WTC11 (cell line): ENCODE measurements at places on chromosomes 11 and 22. TPM values are rescaled to one million over a fixed set of nuclear protein-coding genes. Genes with fewer than 3 reads are reported as not detected.

Gene HORMAD2
- not detected in 3 replicates for total RNA-seq

DNA sequence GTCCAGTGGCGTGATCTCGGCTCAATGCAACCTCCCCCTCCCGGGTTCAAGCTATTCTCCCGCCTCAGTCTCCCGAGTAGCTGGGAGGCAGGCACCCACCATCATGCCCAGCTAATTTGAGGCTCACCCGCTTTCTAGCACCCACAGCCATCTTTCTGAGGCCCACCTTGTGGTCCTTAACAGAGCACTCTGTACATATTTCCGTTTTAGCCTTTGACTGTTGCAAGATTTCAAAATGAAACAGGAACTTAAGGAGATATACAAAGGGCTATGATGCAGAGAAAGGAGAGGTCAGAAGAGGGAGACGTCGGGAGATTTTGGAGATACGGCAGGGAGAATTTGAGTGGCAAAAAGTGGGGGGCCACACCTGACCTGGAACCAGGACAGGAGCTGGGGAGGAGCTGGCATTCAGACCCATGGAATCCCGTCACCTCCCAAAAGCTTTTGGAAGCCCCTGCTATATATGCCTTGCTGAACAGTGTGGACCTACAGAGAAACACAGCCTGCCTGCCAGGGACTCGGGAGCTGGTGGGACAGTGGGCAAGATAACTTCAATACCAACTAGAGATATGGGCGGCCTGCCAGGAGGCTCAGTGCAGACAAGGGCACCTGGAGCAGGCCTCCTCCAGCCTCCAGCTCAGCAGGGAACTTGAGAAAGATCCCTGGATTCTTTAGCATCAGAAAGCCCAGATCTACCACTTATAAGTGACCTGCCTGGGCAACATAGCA is 8.0 kb upstream of the CLCF1 start:
- DNase-seq = no peak
- peaks cover 63% of the 10 kb centered on the region for H3K27me3 ChIP-seq
- no peak overlapping the region for H3K27ac ChIP-seq
- no peak overlapping the region for H3K4me3 ChIP-seq
- no peaks in the 10 kb centered on the region for H3K36me3 ChIP-seq

Gene MRGPRX4
- total RNA-seq = not detected in 3 replicates

GRCh38 chr11:58507355-58507754 is 550 bp downstream of the OR5B21 start:
- no peak for DNase-seq
- H3K36me3 ChIP-seq = no peaks in the 10 kb centered on the region
- no peak overlapping the region for H3K4me3 ChIP-seq
- H3K4me1 ChIP-seq = peaks cover 10% of the 10 kb centered on the region
- H3K27me3 ChIP-seq = no peaks in the 10 kb centered on the region; the same call in 1 of the 2 replicates
- no peak overlapping the region for H3K27ac ChIP-seq

- H3K4me3 ChIP-seq = no peak overlapping the region
- H3K27ac ChIP-seq = no peak overlapping the region
- peaks cover 55% of the 10 kb centered on the region for H3K27me3 ChIP-seq
- no peaks in the 10 kb centered on the region for H3K36me3 ChIP-seq
- DNase-seq = peak; percentile 3
Observed at GRCh38 chr22:45881524-45881875, 95.5 kb downstream of the WNT7B start.

DNA sequence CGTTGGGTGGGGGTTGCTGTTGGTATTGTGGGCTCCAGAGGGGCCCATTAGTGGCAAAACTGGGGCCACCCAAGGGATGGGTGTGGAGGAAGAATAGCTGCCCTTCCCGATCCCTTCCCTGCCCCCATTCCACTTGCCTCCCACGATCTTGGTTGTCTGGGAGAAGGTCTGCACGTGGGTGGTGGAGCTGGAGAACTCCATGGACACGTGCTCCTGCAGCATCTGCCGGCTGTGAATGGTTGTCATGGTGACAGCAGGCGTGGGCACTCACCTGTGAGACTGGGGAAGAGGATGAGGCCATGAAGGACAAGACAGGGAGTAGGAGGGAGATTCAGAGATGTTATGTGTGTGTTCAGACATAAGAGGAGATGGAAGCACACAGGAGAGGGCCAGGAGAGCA is 2.0 kb downstream of the IGSF22 start:
- DNase-seq = no peak
- no peak overlapping the region for H3K27ac ChIP-seq
- no peaks in the 10 kb centered on the region for H3K36me3 ChIP-seq
- H3K27me3 ChIP-seq = peaks cover 26% of the 10 kb centered on the region
- H3K4me3 ChIP-seq = no peak overlapping the region

Gene PTGDR2
- total RNA-seq = 0.07 to 0.14 TPM (median 0.14 TPM) in 3 replicates

GRCh38 chr11:61019832-61020405 is 48.4 kb downstream of the CD6 start:
- H3K4me1 ChIP-seq = peaks cover 19% of the 10 kb centered on the region
- no peaks in the 10 kb centered on the region for H3K36me3 ChIP-seq
- no peak for DNase-seq
- no peak overlapping the region for H3K4me3 ChIP-seq

GRCh38 chr11:61893981-61894380 is 2.6 kb upstream of the FADS3 start:
- peaks cover 6% of the 10 kb centered on the region for H3K4me1 ChIP-seq
- 0 out of 2 replicates have a peak, but pooled peaks cover 4% of the 10 kb centered on the region for H3K27me3 ChIP-seq
- no peak overlapping the region for H3K4me3 ChIP-seq

Gene GLB1L2
- 4.6 to 6.0 TPM (median 5.1 TPM) in 3 replicates for total RNA-seq

Gene TRMU
- 62.4 to 103 TPM (median 64.6 TPM) in 3 replicates for total RNA-seq
